Activated CD8-positive, alpha-beta T cell treated with anti-CD3 and anti-CD28 coated beads for 36 hours (primary cell): ENCODE measurements at places on chromosomes 12 and 14. TPM values are rescaled to one million over a fixed set of nuclear protein-coding genes. Genes with fewer than 3 reads are reported as not detected.

The METTL17 gene
- 88.4 TPM for total RNA-seq

The SDR9C7 gene
- total RNA-seq: not detected

The MEG3 gene
- total RNA-seq: not detected

- no peak overlapping the region for H3K4me3 ChIP-seq
- no peaks in the 10 kb centered on the region for H3K4me1 ChIP-seq
- H3K27ac ChIP-seq: no peak overlapping the region
- H3K27me3 ChIP-seq: peaks cover 43% of the 10 kb centered on the region
- DNase-seq: no peak
Observed at GRCh38 chr14:99737956-99738667, 54.0 kb downstream of the CYP46A1 start.

- H3K4me1 ChIP-seq: peaks cover 6% of the 10 kb centered on the region
- H3K27me3 ChIP-seq: peaks cover 8% of the 10 kb centered on the region
- no peak overlapping the region for H3K27ac ChIP-seq
- no peaks in the 10 kb centered on the region for H3K36me3 ChIP-seq
- peak; percentile 42 for DNase-seq
- no peak overlapping the region for H3K4me3 ChIP-seq
Observed at GRCh38 chr12:52203079-52203921, 11.5 kb upstream of the KRT80 start.

The KRT4 gene
- total RNA-seq: 0.11 TPM

The OR6C6 gene
- not detected for total RNA-seq

DNA sequence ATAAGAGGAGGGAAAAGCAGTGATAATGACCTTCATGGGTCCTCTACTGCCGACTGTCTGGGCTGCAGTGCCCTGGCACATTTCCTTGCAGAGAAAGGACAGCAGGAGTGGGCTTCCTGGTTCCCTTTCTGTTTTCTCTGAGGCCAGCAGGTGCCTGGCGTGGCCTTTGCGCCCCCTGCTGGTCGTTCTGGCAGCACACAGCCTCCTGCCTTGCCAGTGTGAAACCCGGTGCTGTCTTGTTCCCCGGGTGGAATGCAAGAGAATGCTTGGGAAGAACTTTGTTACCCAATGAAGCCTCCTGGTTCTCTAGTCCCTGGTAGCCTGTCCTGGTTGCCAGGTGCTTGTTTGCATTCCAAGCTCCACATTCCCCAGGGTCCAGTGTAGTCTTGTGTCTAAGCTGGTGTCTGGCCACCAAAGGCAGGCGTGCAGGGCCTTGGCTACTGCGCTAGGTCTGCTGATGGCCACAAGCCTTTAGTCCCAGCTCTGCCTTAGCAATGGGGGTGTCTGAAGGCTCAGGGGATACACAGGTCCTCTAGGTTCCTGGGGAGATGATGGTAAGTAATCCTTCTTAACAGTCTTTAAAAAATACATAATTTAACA lies 1392.4 kb upstream of the TMEM132C start:
- peaks cover 4% of the 10 kb centered on the region for H3K27me3 ChIP-seq
- H3K4me3 ChIP-seq: no peak overlapping the region
- no peaks in the 10 kb centered on the region for H3K4me1 ChIP-seq
- H3K36me3 ChIP-seq: no peaks in the 10 kb centered on the region

- peaks cover 18% of the 10 kb centered on the region for H3K4me1 ChIP-seq
- no peaks in the 10 kb centered on the region for H3K27me3 ChIP-seq
- H3K36me3 ChIP-seq: no peaks in the 10 kb centered on the region
- peak overlapping the region; percentile 56 for H3K4me3 ChIP-seq
Observed at GRCh38 chr14:105087963-105088811, 23.0 kb upstream of the GPR132 start.

The SIX1 gene
- total RNA-seq: not detected

The TMEM63C gene
- 3.3 TPM for total RNA-seq

GRCh38 chr12:27863839-27864238 lies 83.8 kb upstream of the MANSC4 start:
- H3K36me3 ChIP-seq: no peaks in the 10 kb centered on the region
- H3K27me3 ChIP-seq: peaks cover 6% of the 10 kb centered on the region
- H3K27ac ChIP-seq: no peak overlapping the region
- H3K4me3 ChIP-seq: no peak overlapping the region
- DNase-seq: no peak

The HOTAIR gene
- not detected for total RNA-seq
